ENCODE measurements at places on chromosomes 12 and 14. TPM values are rescaled to one million over a fixed set of nuclear protein-coding genes. Genes with fewer than 3 reads are reported as not detected.

DNA sequence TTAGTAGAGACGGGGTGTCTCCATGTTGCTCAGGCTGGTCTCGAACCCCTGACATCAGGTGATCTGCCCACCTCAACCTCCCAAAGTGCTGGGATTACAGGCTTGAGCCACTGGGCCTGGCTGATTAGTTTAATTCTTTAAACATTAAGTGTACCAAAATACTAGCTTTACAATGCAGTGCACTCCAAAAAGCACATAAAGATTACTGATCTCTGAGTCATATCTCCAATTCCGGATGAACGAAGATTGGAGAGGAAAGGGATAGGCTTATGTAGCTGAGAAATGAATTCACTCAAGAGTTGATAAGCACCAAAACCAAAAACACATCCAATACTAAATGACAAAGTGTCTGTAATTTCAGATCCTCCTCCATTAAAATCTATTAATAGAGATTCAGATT lies 15.1 kb downstream of the NAV3 start:
- no peak for DNase-seq

DNA sequence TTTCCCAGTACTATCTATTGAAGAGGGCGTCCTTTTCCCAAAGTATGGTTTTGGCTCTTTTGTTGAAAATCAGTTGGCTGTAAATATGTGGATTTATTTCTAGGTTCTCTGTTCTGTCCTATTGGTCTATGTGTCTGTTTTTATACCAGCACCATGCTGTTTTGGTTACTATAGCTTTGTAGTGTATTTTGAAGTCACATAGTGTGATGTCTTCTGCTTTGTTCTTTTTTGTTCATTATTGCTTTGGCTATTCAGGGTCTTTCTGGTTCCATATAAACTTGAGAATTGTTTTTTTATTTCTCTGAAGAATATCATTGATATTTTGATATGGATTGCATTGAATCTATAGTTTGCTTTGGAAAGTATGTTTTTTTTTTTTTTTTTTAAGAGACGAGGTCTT lies 67.4 kb downstream of the ERC1 start:
- no peak for DNase-seq

DNA sequence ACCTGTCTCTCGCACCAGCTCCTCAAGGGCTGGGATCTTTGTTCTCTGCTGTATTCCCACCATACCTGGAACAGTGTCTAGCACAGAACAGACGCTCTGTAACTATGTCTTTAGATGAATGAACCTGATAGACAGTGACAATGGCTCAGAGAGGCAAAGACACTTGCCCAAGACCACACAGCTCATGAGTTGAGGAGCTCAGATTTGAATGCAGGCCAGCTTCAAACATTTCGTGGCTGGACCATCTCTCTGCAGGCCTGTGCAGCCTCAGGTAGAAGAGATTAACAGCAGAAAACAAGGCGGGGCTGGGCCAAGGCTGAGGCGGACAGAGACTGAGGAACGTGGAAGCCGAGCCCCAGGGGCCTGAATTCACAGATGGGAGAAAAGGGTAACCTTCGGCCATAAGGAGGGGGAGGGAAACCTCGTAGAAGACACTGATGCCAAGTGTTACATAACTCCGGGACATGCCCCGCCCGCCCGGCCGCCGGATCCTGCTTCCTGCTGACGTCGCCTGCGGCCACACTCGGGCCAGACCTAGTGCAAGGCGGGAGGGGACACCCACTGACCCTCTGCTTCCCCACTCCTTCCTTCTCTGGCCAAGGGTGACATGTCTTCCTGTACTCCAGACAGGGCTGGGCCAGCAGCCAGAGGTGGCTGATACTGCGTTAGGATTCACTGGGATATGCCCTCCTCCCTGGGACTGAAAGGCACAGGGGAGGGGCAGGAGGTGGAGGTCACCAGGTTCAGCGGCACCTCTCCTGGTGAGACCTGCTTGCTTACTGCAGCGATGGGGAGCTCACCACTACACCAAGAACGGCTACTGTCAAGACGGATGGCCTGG lies 86.8 kb downstream of the RFLNA start:
- peak; percentile 95 for DNase-seq

DNA sequence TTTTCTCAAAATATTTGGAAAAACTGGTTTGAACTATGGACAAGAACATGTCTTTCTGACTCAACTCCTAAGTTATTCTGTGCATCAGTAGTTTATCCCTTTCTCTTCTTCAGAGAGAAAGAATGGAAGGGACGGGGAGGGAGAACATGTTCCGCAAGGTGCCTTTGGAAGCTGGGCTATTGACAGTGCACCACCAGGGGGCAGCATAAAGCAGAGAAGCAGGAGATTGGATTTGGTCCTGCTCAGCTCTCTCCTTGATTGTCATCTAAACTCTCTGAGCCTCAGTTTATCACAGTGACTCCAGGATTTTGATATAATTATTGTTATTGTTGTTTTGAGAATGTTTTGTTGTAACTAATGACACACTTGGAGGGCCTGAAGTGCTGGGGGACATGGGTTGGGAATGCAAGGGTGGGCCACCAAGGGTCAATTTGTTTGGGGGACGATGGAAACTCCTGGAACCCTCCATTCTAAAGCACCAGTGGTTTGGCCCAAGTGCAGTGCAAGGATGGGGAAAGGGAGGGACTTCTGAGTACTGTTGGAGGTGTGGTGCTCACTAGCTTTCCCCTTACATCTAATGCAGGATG lies 45.3 kb upstream of the ANO6 start:
- DNase-seq = peak; percentile 78

- DNase-seq = no peak
These were observed 146.8 kb upstream of the KITLG start for GRCh38 chr12:88726806-88727720.

DNA sequence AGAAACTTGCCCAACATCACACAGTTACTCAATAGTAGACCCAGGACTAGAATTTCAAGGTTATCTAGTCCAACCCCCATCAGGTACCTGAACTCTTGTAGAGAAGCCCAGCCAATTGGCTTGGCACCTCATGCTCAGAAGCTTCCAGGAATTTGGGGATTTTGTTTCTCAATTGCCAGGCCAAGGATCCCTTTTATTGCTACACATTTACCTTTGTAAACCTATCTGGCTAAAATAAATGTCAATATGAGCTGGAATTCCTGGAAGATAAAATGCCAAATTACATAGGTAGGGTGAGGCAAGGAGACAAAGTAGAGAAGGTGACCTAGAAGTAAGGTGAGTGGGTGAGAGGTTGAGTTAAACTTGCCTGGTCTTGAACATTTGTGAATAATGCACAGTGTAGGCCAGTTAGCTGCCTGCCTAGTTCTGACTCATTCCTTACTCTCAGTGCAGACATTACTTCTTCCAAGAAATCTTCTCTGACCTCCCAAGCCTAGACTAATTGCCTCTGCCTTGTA lies 36.3 kb downstream of the SDR9C7 start:
- DNase-seq = no peak

DNA sequence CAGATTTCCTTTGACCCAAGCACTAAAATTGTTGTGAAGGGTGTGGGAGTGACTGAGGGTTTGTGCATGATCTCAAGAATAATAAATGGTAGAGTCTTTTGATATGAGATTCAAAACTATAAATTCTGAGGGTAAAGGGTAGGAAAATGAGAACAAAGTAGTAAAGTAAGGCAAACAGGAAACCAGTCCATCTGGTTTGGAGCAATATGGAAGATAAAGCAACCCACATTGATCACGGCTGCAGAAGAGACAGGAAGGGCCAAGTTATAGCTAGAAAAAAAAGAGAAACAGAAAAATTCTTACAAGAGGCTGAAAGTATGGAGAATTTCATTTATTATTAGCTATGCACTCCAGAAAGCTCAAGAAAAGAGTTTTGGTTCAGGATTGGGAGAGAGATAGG lies 4.6 kb upstream of the SLCO1B3 start:
- no peak for DNase-seq

DNA sequence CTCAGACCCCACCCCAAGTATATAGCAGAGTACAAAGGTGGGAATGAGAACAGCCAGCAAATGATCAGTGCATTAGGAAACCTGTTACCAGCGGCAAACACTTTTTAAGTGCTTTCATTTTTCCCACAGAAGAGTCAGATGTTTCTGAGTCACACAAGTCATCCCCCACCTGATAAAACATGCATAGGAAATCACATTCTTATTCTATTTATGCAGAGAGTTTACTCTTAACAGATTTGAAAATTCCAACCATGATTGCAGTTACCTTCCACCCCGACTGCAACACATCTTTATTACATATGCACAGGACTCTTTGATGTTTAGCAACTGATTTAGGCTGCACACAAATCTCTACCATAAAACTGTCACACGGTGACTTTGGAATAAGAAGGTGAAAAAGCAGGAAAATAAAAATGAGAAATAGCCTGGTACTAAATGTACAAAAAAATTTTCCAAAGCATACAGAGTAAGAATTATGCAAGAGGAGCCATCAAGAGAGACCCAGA lies 236.4 kb downstream of the PAWR start:
- DNase-seq = no peak

- DNase-seq = no peak
These were observed 109.0 kb downstream of the APAF1 start for GRCh38 chr12:98754095-98754494.

- DNase-seq = no peak
These were observed 220.1 kb upstream of the C14orf180 start for GRCh38 chr14:104359301-104359968.

GRCh38 chr12:120093592-120094355 lies 22.8 kb downstream of the RAB35 start:
- DNase-seq = no peak

GRCh38 chr14:102606296-102606695 lies 13.8 kb downstream of the RCOR1 start:
- no peak for DNase-seq

- no peak for DNase-seq
These were observed 22.8 kb downstream of the GALNT8 start for GRCh38 chr12:4743046-4743445.

GRCh38 chr12:6944381-6945186 lies 762 bp downstream of the C12orf57 start:
- DNase-seq = peak; percentile 94

DNA sequence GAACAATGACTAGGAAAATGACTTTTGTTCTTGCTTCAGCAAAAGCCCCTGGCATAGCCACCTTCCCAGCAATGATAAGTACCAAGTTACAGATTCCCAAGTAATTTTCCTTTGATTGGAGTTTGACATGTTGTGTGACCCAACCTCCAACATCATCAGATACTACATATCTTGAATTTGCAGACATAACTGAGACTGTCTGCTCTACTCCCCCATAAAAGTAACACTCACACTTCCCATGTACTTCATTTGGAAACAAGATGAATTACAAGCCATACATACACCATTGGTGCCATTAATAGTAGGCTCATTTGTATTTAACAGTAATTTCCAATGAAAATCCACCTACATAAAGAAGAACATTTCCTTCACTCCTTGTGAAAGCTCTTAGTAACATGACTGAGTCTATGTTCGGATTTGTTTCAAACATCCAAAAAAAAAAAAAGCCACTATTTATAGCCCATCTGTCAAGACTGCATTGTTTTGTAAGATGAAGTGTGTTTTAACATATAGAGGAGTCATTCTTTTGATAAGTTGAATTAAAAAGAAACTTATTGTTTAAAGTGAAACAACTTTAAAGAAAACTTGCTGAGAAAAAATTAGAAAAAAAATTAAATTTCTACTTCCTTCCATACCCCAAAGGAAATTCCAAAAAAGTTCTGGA lies 12.0 kb upstream of the SLCO1A2 start:
- no peak for DNase-seq

GRCh38 chr14:96261053-96261452 lies 5.0 kb downstream of the BDKRB1 start:
- no peak for DNase-seq

- DNase-seq = no peak
These were observed 17.9 kb upstream of the DHRS7 start for GRCh38 chr14:60183138-60183537.

DNA sequence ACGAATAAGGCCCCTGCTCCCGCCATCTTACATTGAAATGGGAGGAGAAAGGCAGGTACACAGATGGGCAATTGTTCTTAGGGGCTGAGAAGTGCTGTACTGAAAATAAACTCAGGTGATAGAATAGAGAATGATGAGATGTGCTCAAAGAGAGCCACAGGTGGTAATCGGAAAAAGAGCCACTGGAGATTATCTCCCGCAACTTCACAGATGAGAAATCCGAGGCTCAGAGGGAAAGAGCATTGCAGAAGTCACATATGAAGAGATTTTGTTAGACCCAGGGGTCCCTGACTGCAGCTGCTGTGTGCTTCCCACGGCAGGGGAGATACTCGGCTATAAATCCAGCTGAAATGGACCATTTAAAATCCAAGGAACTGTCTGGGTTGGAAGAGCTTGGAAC lies 73.7 kb downstream of the PRIMA1 start:
- no peak for DNase-seq

GRCh38 chr14:99574099-99574880 lies 29.7 kb downstream of the CCDC85C start:
- DNase-seq = peak; percentile 71

DNA sequence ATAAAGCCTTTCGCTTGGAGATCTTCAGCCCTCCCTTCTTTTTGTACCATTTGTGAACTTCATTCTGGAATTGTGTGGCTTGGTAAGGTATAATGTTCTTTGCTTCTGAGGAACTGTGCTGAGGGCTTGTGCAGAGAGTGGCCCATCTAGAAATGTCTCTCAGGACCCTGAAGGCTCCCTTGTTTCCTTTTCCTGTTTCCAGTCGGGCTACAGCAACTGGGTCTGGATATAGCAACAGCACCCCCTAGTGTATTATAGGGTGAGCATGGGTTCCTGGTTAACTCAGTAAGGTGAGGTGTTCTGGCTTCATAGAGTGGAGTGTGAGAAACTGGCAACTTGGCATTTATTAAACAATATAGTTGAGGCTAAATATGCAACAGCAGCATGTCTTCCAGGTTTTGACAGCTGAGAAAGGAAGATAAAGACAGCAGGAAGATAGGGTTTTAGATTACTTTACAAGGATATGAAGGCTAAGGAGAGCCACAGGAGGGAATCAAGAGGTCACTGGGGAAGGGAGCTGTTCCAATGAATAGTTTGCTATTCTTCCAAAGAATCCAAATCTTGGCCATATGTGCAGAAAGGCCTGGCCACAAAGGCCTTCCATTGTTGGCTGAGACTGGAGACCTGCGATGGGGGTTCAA lies 49.1 kb upstream of the RNU6-8 start:
- no peak for DNase-seq

The AICDA gene
- total RNA-seq = not detected

The SYCP3 gene
- not detected for total RNA-seq

The TAS2R30 gene
- total RNA-seq = 1.1 TPM

The RAD9B gene
- not detected for total RNA-seq

The TSFM gene
- 48.4 TPM for total RNA-seq

The PZP gene
- total RNA-seq = 0.61 TPM

The OR6C2 gene
- not detected for total RNA-seq

The TPPP2 gene
- 2.8 TPM for total RNA-seq

The KLRB1 gene
- 0.37 TPM for total RNA-seq

The ADAMTS20 gene
- not detected for total RNA-seq

The ADIPOR2 gene
- total RNA-seq = 28.2 TPM

The P2RX2 gene
- not detected for total RNA-seq

The HCAR2 gene
- 4.3 TPM for total RNA-seq
